ENCODE measurements at places on chromosomes 4 and X.

GRCh38 chr4:102324730-102325129 lies 20.6 kb downstream of the SLC39A8 start:
- no peak for DNase-seq

DNA sequence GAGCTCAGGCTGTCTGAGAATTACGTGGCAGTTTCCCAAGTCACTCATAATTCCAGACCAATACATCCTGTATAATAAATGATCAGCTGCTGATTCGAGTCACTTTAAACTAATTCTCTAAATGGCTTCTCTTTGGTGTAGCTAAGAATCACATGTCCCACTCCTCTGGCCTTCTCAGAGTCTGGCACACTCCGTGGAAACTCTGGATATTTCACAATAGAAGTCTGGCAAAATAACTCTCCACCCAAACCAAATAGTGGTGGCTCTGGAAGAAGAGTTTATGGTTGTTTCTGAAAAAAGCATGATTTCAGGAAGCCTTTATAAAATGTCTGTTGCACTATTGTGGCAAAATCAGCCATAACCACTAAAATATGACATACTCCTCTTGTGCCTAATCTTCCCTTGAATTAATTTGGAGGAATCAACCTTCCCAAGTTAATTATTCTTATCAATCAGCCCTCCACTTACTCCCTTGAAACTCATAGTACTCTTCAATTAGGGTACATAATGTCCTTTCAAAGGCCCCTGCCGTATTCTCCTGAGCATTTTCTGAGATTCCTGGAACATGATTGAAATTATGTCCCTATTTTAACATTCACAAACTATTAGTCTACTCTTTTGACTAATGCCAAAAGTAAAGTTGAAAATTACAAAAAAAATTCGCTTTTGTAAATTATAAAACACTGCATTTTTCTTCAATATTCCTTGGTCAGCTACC lies 991.6 kb downstream of the FAT4 start:
- DNase-seq = no peak

- no peak for DNase-seq
Observed at GRCh38 chrX:77087529-77088169, 359.5 kb upstream of the FGF16 start.

GRCh38 chrX:145817331-145818185 lies at the start of gene SLITRK2:
SLITRK2 (plus strand) TSS chrX:145817829; CDS start chrX:145822426, 4,597 bp downstream.
- DNase-seq = no peak

DNA sequence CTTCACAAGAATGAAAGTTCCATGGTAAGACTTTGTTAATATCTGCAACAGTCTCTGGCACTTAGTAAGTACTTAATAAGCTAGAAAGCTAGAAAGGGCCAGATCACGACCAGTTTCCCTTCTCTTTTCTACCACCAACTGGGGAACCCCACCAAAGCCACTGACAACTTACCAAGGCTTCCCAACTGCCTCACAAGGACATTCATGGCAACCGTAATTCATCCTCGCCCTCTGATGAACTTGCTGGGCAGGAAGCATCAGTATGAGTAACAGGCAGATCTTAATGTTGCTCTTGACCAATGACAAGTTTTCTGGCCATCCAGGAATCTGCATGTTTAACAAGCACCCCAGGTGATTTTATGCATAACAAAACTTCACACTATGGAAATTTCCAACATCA lies 23.2 kb upstream of the ZCCHC13 start:
- no peak for DNase-seq

All from epithelial cell of prostate (primary cell).